Stromal cell of bone marrow (primary cell): ENCODE measurements at places on chromosomes 6 and 20.

DNA sequence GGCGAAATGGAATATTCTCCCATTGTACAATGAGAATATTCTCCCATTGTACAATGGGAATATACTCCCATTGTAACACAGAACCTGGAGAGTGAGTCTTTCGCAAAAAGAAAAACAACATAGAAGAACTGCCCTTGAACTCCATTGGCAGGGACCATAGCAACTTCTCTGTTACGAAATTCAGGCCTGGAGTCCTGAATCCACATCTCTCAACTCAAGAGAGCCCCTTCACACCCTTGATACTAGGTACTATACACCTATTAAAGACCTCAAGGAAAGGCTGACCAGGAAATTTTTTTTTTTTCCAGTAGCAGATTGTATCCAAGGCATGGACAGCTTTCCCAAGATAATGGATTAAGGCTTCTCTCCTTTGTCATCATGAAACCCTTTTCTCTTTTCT is 1687.0 kb downstream of the GRIK2 start:
- DNase-seq, result no peak

GRCh38 chr6:52087498-52087999 is at the start of gene PKHD1:
TSS of gene PKHD1 (minus strand) at chr6:52087613. CDS start at chr6:52084933, 2,680 bp downstream.
- DNase-seq, result no peak

DNA sequence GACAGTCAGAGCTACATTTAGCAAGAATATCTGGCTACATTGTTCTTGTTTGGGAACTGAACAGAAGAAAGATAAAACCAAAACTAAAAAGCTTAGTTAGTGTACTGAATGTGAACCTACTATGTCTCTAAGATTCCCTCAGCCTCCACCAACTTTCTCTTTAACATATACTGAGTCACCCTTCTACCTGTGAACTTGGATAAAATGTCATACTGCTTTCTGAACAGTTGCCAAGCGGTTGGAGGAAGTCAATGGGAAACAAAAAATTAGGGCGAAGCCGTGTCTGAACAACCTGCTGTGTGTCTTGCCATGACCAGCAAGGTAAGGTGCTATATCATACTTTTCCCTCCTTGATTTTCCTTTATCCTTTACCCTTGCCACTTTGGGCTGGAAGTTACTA is 243.5 kb downstream of the BTBD9 start:
- no peak for DNase-seq

DNA sequence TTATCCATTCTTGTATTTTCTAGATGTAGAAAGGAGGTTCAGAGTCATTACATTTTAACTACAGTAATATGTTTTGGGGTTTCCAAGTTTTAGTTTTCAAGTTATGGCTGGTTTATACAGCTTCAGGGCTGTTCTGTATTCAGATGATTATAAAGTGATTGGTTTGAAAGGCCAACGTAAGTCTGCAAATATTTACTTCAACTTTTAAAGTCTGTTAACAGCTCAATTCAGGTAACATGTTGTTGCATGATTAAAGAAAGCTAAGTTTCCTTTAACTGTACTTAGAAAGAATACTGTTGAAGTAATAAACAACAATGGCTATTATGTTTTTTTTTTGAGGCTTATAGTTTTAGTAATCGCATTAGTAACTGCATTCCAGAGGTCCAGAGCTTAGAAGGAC is 22.8 kb upstream of the GCLC start:
- no peak for DNase-seq

DNA sequence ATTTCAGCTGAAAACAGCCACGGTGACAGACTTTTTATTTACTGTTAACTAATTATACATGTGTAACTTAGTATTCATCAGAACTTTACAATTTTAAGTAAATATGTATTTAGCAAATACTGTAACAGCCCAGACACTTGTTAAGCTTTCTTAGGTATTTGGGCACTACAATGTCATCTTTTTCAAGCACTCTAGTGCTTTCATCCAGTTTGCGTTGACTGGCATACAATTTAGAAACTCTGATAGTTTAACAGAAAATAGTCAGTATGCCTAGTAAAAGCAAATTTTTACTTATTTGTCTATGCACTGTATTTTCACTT is 10.6 kb downstream of the RBM39 start:
- DNase-seq, result no peak

DNA sequence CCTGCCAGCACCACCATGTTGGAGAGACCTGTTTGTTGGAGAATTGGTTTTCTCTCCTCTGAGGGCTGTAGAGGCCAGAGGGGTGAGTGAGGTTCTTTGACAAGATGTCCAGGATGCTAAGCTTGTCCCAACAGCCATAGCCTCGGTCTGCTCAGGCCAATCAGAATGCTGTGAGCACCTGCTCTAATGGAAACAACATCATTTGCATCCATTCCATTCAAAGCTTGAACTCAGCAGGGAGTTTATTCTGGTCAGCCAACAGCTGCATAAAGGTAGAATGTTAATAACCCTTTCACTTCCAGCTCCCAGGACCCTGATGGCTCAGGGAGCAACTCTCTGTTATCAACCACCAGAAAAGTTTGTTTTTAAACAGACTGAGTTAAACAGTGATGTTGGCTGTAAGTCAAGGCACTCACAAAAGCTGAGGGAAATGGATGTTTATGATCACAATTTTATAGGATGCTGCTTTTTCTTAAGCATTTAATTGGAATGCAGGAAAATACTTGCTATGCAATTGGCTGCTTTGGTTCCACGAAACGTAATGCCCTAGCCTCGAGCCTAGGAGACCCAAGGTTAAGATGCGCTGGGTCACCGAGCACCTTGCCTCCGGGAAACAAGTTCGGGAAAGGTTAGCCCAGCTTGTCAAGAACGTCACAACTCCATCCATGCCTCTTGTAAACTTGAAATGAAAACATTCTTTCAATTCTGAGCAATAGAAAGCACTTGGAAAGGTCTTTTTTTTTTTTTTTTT is 155.2 kb downstream of the NFATC2 start:
- no peak for DNase-seq

GRCh38 chr20:45887346-45887715 is at the start of gene SPATA25:
TSS of gene SPATA25 (minus strand) at chr20:45887622. CDS start at chr20:45887590, 32 bp downstream.
- no peak for DNase-seq

DNA sequence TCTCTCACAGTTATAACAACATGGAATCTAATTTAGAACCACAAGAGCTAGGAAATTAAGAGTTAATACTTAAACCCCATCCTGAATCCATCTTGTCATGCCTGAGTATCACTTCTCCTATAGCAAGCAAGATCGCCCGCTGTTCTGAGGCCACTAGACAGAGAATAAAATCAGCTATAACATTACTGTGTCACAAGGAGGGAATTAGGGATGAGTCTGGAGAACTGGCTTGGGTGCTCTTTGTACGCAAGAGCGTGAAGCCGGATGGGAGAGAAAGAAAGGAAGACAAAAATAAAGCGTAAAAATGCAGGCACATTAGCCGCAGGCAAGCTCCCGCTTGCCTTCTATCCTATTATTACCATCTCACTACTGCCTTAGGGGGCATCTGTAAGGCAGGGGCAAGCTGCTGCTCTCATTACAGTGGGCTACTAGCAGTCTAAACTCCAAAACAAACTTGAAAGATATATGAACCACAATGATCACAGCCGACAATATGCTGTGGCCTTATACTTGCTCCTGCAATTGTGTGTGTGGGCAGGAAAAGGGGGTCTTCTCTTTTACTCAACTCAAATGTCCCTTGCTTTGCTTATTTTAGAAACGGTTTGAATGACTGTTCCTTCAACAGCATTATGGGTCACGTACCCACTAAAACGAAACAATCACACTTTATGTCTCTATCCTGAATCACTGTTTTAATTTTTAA is 81.9 kb downstream of the GJA10 start:
- DNase-seq, result no peak

GRCh38 chr6:73058736-73059135 is 166.6 kb downstream of the KHDC1L start:
- DNase-seq, result no peak

- DNase-seq, result no peak
These were observed 6.2 kb downstream of the KCNK5 start for GRCh38 chr6:39223061-39223460.

- DNase-seq, result no peak
These were observed 68.0 kb downstream of the PLCG1 start for GRCh38 chr20:41205313-41205712.

- no peak for DNase-seq
These were observed 663.4 kb downstream of the KHDRBS2 start for GRCh38 chr6:61622601-61623000.

DNA sequence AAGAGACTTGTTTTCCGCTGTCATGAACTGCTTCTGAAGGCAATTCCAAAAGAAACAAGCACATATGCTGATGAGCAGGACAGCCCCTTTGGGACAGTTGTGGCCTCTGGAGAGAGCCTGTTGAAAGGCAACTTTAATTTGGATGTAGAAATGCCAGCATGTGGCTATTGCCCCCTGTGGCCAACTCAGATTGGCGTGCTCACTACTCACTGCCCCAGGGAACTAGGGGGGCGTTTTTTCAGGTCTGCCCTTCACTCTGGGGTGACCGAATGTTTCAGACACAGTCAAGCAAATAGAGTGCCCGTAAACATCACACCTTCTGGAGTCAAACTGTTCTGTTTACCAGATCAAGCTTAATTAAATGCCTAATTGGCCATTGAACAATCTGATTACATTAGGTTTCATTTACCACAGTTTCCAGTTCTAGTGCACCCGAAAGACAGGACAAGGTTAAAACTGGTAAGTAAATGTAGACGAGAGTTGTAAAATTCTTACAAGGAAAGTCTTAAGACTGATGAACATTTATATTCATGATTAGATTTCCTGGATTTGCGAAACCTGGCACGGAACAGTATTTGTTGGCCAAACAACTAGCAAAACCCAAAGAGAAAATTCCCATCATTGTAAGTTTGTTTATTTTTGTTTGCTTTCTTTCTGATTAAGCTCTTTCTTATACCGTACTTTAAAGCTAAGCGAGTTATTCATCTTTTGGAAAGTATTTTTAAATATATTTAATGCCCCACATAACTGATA is 75.9 kb upstream of the SYNJ2 start:
- DNase-seq, result no peak

DNA sequence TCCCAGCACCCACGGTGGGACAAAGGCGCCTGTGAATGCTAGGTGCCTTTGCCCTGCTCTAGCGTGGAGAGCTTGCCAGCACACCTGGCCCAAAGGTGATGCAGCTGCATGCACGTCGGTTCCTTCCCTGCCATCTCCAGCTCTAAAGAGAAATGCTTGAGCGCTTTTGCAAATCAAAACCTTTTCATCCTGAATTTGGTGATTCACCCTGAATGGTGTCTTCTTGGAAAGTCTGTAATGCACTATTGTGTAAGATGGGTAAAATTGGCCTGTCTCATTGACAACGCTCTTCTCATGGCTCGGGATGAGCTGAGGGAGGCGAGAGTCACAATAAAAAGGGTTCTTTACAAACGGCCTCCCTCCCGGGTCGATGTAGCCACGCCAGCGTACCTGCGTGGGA is 103.1 kb upstream of the ID4 start:
- DNase-seq, result no peak

- DNase-seq, result no peak
These were observed 594.7 kb upstream of the ADGRB3 start for GRCh38 chr6:68040312-68040778.

DNA sequence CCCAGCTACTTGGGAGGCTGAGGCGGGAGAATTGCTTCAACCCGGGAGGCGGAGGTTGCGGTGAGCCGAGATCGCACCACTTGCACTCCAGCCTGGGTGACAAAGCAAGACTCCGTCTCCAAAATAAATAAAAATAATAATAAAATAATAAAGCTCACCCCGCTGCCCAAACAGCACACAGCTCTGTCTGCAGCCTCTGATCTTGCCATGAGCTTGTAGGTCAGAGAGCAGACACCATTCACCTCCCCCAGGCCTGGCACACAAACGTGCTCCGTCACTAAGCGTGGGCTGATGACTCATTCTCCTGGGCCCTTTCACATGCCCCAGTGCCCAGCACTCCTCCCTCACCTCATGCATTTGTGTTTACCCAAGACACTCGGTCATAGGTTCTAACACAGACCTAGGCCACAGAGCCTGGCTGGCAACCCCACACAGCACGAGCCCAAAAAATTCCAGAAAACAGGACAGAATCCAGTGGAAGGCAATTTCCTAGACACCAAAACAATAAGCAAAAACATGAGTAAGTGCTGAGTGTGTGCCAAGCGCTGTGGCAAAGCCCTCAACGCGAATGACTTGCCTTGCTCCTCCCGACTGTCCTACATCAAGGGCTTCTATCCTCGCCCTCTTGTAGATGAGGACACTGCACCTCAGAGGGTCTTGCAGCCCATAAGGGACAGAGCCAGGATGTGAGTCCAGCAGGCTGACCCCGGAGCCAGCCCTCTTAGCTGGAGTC is 18.0 kb downstream of the ATP9A start:
- peak; percentile 93 for DNase-seq

DNA sequence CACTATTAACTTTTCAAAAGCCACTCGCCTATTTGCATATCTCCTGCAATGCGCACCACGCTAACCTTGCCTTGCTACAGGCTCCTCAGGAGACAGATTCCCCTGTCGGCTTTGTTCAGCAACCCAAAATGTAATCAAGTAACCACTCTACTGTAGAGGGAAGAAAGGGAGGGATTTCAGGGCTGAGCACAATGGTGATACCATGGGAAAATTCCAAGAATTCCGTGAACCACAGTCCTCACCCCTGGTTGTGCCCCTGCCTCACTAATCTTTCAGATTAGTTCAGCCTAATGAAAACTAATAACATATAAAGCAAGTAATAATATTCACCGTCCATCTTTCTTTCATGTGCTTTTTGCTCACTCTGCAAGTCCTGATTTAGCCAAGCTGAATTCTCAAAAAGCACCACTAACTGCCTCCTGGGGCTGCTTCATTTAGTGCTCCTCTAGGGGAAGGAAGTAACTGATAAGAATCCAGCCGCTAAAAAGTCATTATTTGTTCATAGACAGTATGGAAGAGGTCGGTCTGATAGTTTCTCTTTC is 6.6 kb downstream of the CITED2 start:
- no peak for DNase-seq

GRCh38 chr20:60172346-60172984 is 214.2 kb downstream of the CDH26 start:
- peak; percentile 80 for DNase-seq

- DNase-seq, result no peak
These were observed 248.0 kb downstream of the PHF3 start for GRCh38 chr6:63883597-63883996.

GRCh38 chr6:128655978-128656498 is 135.6 kb upstream of the PTPRK start:
- DNase-seq, result peak; percentile 78

GRCh38 chr20:62692176-62692575 is 16.5 kb upstream of the NTSR1 start:
- no peak for DNase-seq

GRCh38 chr6:150409576-150410066 is 40.8 kb downstream of the IYD start:
- DNase-seq, result no peak

DNA sequence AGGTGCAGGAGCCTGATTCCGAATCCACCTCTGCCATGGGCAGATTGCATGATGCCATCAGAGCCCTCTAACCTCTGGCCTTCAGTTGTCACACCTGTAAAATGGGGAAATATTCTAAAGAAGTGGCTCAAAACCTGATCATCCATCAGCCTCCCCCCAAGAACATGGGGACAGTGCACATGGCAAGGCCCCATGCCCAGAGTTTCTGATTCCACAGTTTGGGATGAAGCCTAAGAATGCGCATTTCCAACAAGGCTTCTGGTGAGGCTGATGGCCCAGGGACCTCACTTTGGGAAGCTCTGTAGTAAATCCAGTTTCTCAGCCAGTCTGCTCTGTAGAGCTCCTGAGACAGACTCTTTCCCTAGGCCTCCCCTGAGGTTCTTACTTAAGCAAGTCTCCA is 119.9 kb upstream of the CD93 start:
- no peak for DNase-seq

- no peak for DNase-seq
These were observed 152.4 kb downstream of the BCAS1 start for GRCh38 chr20:53918020-53918311.

GRCh38 chr6:108838101-108838717 is 10.0 kb upstream of the ARMC2 start:
- DNase-seq, result no peak
